H4 (cell line): ENCODE measurements at places on chromosomes 7 and 10. TPM values are rescaled to one million over a fixed set of nuclear protein-coding genes. Genes with fewer than 3 reads are reported as not detected.
A peak's percentile ranks its signal among the peaks of the same experiment; 100 is the strongest.

Gene ALOX5
- total RNA-seq = 0.60 TPM in 1 of 2 replicates, not detected in the other

Gene VPS37D
- total RNA-seq = 3.7 and 6.3 TPM in 2 replicates

Gene FXYD4
- not detected in 2 replicates for total RNA-seq

Gene CUZD1
- total RNA-seq = 0.37 and 0.99 TPM in 2 replicates

Gene VWA2
- not detected in 2 replicates for total RNA-seq

Gene LRRC17
- 20.2 and 20.8 TPM in 2 replicates for total RNA-seq

Gene AQP1
- 1.4 and 1.7 TPM in 2 replicates for total RNA-seq

Gene BTBD16
- total RNA-seq = not detected in 2 replicates

Gene DKK1
- 10.7 and 31.2 TPM in 2 replicates for total RNA-seq

Gene MLXIPL
- not detected in 2 replicates for total RNA-seq

Gene CLDN4
- 1.2 and 4.0 TPM in 2 replicates for total RNA-seq

Gene TFEC
- 0.39 and 0.62 TPM in 2 replicates for total RNA-seq

Gene PARD3
- 18.3 and 19.3 TPM in 2 replicates for total RNA-seq

Gene ZPBP
- total RNA-seq = not detected in 2 replicates

Gene MYPN
- 3.8 and 5.5 TPM in 2 replicates for total RNA-seq

Gene OTUD1
- 0.49 and 1.3 TPM in 2 replicates for total RNA-seq

Gene AUTS2
- 4.1 and 4.7 TPM in 2 replicates for total RNA-seq

Gene CUTC
- total RNA-seq = 36.8 and 39.4 TPM in 2 replicates

Gene AIFM2
- 9.2 and 10.6 TPM in 2 replicates for total RNA-seq

Gene SYNPO2L
- 0.02 TPM in 1 of 2 replicates, not detected in the other for total RNA-seq

Gene OR6B1
- not detected in 2 replicates for total RNA-seq

Gene CCDC146
- total RNA-seq = 0.25 and 0.70 TPM in 2 replicates

- no peak for DNase-seq
Measured at GRCh38 chr7:44081266-44081748, 1.0 kb downstream of the POLM start.

- DNase-seq = no peak
Measured at GRCh38 chr7:15527648-15528047, 34.2 kb downstream of the AGMO start.

- no peak for DNase-seq
Measured at GRCh38 chr7:47490501-47491265, 91.2 kb downstream of the TNS3 start.

GRCh38 chr10:85993840-85994507 is 372.6 kb downstream of the GRID1 start:
- no peak for DNase-seq

- no peak for DNase-seq
Measured at GRCh38 chr7:2171855-2172254, 60.9 kb downstream of the MAD1L1 start.

- DNase-seq = no peak
Measured at GRCh38 chr7:158373476-158374133, 214.0 kb downstream of the PTPRN2 start.

- DNase-seq = peak; percentile 74
Measured at GRCh38 chr7:10483671-10484070, 490.0 kb upstream of the PHF14 start.

GRCh38 chr10:100882671-100883311 is 30.0 kb upstream of the SLF2 start:
- no peak for DNase-seq

- no peak for DNase-seq
Measured at GRCh38 chr10:21130683-21131442, 233.8 kb upstream of the NEBL start.

- DNase-seq = no peak
Measured at GRCh38 chr7:144487901-144488300, 84.4 kb upstream of the NOBOX start.

- DNase-seq = no peak
Measured at GRCh38 chr7:38781991-38782390, 127.0 kb downstream of the VPS41 start.

GRCh38 chr10:113019692-113020474 is 69.8 kb downstream of the TCF7L2 start:
- DNase-seq = no peak

GRCh38 chr10:113891476-113891875 is 37.0 kb downstream of the NHLRC2 start:
- no peak for DNase-seq

DNA sequence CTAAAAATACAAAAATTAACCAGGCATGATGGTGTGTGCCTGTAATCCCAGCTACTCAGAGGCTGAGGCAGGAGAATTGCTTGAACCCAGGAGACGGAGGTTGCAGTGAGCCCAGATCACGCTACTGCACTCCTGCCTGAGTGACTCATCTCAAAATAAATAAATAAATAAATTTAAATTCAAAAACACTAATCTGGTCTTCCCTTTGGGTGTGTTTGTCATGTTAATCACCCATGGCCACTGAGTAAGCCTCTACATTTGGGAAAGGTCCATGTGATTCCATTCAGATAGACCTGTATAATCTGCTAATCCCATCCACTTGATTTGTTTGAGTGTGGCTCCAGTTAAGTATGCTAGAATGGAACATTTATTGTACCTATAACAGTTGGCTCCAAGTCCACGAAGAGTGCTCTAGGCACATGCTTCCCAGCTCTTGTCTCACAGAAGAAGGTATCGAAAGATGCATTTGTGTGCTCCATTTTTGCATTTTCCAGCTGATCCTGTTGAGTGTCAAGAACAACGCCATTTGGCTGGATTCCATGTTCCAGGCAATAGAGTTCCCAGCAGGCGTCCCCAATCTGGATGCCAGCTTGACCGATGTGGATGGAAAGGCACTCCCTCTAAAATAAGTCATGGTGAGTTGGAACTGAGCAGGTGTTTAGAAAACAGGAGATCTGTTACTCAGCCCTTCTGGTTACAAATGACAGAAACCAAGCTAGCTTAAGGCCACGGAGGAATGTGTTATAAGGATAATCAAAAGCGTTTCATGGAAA is 4.0 kb downstream of the TUBAL3 start:
- DNase-seq = no peak

DNA sequence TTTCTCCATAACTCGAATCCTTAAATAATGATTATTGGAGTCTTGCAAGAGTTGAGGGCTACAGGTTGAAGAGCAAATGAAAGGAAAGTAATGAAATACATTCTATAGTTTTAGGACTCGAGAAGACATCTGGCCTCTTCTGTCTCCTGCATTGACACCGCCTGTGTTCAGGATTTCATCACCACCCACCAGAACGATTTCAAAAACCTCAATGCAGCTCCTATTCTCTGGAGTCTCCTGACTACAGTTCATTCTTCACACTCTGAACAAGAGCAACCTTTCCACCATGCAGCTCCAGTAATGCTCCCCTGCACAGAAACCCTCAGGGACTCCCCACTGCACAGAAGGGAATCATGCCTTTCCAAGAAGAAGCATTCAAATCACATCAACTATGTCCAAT is 5.5 kb downstream of the IL15RA start:
- DNase-seq = no peak

DNA sequence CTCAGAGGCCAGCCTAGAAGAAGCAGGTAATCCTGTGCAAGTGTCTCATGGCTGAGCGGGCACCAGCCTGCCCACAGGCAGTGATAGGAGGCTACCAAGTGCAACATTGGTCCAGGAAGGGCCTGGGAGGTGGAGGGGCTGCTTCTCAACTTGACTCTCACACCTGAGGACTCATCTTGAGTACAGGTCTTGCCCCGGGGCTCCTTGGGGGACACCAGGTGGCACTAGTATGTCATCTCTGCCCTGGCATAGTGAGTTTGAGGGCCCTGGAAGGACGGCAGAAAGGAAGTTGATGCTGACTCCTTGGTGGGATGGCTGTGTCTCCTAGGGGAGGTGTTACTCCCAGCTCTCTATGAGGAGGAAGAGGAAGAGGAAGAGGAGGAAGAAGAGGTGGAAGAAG is 2.3 kb downstream of the CCDC136 start:
- DNase-seq = no peak

GRCh38 chr7:8205537-8205936 is 56.4 kb downstream of the ICA1 start:
- DNase-seq = no peak

DNA sequence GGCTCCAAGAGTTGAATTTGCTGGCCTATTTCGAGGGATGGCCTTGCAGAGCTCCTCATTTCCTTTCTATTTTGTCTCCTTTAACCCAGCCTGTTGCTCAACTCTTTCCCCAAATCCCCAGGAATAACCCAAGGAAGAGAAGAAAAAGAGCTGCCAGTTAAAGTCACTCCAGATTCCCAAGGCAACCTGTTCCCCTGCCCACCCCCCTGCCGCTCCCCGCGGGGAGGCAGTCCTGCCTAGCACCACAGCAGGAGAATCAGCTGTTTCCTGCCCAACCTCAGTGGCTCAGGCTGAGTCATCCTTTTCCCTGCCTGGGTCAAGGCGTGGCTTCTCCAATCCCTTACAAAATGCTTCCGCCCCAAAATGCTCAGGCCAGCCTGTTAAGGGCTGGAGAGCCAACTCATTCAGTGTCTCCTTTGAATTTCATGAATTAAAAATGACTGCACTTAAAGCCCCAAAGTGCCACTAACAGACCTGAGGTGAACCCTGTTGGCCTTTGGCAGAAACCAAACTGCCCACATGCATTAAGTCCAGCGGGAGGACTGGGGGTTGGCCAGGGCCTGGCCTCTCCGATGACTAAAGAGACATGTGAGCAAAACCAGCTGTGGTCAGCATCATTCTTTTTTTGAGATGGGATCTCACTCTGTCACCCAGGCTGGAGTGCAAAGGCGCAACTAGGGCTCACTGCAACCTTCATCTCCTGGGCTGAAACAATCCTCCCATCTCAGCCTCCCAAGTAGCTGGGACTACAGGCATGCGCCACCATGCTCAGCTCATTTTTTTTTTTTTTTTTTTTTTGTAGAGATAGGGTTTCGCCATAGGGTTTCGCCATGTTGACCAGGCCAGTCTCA is 83.2 kb upstream of the KIF5B start:
- peak; percentile 94 for DNase-seq

- DNase-seq = no peak
Measured at GRCh38 chr10:89388806-89389205, 3.6 kb upstream of the IFIT1 start.

DNA sequence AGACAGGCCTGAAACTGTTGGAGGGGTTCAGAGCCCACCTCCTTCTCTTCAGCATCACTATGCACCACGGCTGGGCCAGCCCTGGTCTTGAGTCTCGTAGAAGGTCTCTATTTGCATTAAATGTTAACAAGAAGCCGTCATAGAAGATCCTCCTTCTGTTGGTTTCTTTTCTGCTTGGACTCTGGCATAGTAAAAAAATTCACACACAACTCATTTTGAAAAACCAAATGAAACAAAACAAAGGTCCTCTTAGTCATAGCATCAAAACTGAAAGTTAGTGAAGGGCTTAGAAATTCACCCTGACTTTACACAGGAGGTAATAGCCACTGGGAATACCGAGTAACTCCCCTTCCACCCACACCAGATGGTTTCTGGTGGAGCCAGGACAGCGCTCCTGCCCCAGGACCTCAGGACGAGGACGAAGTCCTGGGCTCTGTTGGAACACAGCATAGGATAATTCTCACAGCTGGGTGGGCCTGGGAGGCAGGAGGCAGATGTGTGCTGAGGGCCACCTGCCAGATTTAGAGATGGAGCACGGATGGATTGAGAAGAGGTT is 248.4 kb upstream of the KLF6 start:
- no peak for DNase-seq

DNA sequence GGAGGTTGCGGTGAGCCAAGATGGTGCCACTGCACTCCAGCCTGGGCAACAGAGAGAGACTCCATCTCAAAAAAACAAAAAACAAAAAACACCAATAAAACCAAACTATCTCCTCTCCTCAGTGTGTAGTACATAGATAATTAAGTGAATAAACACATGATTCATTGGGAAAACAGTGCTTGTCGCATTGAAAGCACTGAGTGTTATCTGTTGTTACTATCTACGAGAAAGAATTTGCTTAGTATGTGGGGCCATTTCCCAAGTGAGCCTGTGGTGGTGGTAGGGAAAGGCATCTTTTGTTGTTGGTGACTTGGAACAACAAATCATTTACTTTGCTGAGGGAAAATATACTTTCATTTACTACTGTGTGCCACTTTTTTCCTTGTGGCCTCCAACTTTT is 42.6 kb downstream of the RSBN1L start:
- DNase-seq = peak; percentile 48

DNA sequence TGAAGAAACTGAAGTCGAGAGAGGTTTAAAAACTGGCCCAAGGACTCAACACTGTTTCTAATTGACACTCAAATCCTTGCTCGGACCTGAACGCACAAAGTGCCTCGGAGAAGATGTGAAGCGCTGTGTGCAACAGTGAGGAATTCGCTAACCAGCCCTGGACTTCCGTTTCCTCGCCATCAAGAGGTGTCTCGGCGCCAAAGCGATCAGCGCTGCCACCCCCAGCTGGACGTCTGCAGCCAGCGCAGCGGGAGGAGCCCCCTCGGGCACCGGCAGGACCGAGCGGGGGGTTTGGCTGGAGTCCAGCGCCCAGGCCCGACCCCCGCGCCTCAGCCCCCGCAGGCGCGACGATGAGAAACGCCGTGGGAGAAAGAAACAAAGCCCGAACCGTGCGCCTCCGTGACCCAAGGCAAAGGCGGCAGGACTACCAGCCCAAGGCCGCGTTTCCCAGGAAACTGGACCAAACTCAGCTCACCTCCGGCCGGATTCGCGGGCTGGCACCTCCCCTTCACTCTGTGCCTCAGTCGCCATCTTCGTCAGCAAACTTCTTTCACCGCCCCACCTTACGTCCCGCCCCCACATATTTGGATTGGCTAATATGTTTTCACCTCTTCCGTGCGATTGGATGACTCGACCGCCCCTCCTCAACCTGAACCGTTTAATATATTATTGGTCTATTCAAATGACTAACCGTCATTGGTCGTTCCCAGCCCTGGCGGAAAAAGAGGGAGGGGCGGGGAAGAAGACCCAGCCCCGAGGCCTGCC is at the start of gene ARHGAP19:
TSS of gene ARHGAP19 (minus strand) at position 541 of the 765 bp plus-strand sequence. CDS start at position 531, 10 bp downstream.
- peak; percentile 99 for DNase-seq

GRCh38 chr10:15015451-15015850 is 28.3 kb upstream of the OLAH start:
- DNase-seq = no peak

GRCh38 chr7:32501522-32501921 is 6.2 kb downstream of the AVL9 start:
- no peak for DNase-seq

DNA sequence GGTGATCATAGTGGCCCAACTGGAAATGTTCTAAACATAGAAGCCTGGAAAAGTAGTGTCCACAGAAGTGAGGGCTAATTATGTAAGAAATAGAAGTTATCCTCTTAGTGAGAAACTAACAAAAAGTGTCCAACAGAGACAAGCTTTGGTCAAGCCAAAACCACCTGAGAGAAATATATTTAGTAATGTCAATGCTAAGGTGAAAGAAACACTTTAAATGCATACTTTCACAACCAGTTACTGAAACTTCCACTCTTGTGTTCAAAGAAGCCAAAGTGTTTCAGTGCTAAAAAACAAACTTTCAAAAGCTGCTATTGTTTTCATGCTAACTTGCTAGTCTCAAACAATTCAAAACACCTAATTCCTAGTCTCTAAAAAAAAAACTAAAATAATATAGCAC is 18.1 kb downstream of the RAB11FIP2 start:
- DNase-seq = no peak

GRCh38 chr7:7815395-7815794 is 97.0 kb upstream of the RPA3 start:
- DNase-seq = no peak
